ENCODE measurements at places on chromosomes 6 and 20. TPM values are rescaled to one million over a fixed set of nuclear protein-coding genes. Genes with fewer than 3 reads are reported as not detected.

Gene AKAP7
- polyA plus RNA-seq: 31.8 TPM

Gene SAMD3
- polyA plus RNA-seq: 2.4 TPM

Gene SYTL3
- polyA plus RNA-seq: 3.6 TPM

Gene MMP24
- polyA plus RNA-seq: 0.54 TPM

Gene SLC26A8
- polyA plus RNA-seq: 0.15 TPM

Gene TXLNB
- polyA plus RNA-seq: 0.27 TPM

Gene TGM6
- not detected for polyA plus RNA-seq

Gene TUBB1
- polyA plus RNA-seq: 0.01 TPM

Gene CHRNA4
- 0.87 TPM for polyA plus RNA-seq

Gene SOX4
- 3.8 TPM for polyA plus RNA-seq

Gene MOXD1
- 0.45 TPM for polyA plus RNA-seq

Gene GGTLC1
- not detected for polyA plus RNA-seq

Gene HDAC2
- 91.9 TPM for polyA plus RNA-seq

Gene DEFB121
- polyA plus RNA-seq: not detected

Gene RAET1G
- polyA plus RNA-seq: 0.15 TPM

Gene RIPOR3
- polyA plus RNA-seq: 4.6 TPM

Gene ID1
- 284 TPM for polyA plus RNA-seq

Gene GRIK2
- polyA plus RNA-seq: 1.4 TPM

Gene POU3F2
- not detected for polyA plus RNA-seq

Gene ARFRP1
- polyA plus RNA-seq: 60.6 TPM

Gene CCM2L
- polyA plus RNA-seq: 7.5 TPM

Gene NT5E
- 5.5 TPM for polyA plus RNA-seq

Gene CSNK2A1
- 24.0 TPM for polyA plus RNA-seq

Gene NKX2-4
- polyA plus RNA-seq: not detected

Gene DCDC2
- polyA plus RNA-seq: not detected

Gene SLA2
- polyA plus RNA-seq: 1.3 TPM

Gene LY6G6F
- 0.12 TPM for polyA plus RNA-seq

Gene MAP7
- 45.6 TPM for polyA plus RNA-seq
